Skeletal muscle tissue (tissue), 5 donors: ENCODE measurements at places on chromosomes 6 and 20. TPM values are rescaled to one million over a fixed set of nuclear protein-coding genes. Genes with fewer than 3 reads are reported as not detected.

PXDC1 gene
- total RNA-seq: 14.1 TPM

FOXS1 gene
- total RNA-seq: 3.1 TPM

HDGFL1 gene
- not detected for total RNA-seq

TNFRSF21 gene
- total RNA-seq: 9.4 TPM

FRMD1 gene
- not detected for total RNA-seq

TRIM40 gene
- not detected for total RNA-seq

BNIP5 gene
- total RNA-seq: not detected

DEFB124 gene
- not detected for total RNA-seq

DPPA5 gene
- total RNA-seq: not detected

TSPO2 gene
- 1.0 TPM for total RNA-seq

CD93 gene
- total RNA-seq: 76.7 TPM

PRSS35 gene
- 29.7 TPM for total RNA-seq

THEMIS gene
- under 0.01 TPM for total RNA-seq

FKBP1C gene
- not detected for total RNA-seq

ID4 gene
- 12.5 TPM for total RNA-seq

CCN6 gene
- total RNA-seq: not detected

NRM gene
- 3.7 TPM for total RNA-seq

NKAIN2 gene
- total RNA-seq: 3.1 TPM

TMC2 gene
- total RNA-seq: not detected

ANKRD6 gene
- 4.2 TPM for total RNA-seq

FITM2 gene
- total RNA-seq: 9.9 TPM

OTOR gene
- not detected for total RNA-seq

TUBB2B gene
- total RNA-seq: 104 TPM

SNAP25 gene
- 4.2 TPM for total RNA-seq

SHLD1 gene
- 12.5 TPM for total RNA-seq

SLC17A3 gene
- not detected for total RNA-seq

C6orf141 gene
- 2.1 TPM for total RNA-seq
